GM19239 (cell line): ENCODE measurements at places on chromosomes 12 and 14.
A peak's percentile ranks its signal among the peaks of the same experiment; 100 is the strongest.

GRCh38 chr12:82383930-82384552 is 25.7 kb downstream of the METTL25 start:
- no peak for DNase-seq

DNA sequence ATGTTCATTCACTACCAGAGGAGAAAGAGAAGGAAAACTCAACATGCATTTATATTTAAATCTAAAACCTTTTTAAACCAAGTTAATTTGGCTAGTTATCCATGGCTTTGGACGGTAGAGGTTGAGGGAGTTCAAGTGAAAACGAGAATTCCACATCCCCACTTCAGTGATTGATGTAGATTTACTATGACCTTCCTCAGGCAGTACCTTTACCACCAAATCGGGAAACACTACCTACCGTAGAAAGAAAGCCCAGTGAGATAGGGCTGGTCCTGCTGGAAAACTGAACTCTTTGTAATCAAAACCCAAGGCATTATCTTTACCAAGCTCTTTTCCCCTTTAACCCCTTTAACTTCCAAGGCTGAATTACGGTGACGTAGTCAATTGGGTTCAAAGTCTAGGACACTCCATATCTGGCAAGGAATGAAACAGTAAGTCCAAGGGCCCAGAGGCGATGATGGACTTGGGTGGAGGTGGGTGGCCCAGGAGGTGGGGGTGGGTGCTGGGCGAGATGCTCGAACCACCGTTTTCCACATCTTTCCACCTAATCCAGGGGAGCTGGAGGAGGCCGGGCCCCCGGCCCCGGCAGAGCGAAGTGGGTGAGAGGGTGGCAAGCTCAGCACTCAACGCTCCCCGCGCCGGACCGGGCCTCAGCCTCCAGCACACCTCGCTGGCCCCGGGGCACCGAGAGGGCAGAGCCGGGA is 618 bp downstream of the SEC23A start:
- DNase-seq: no peak

- DNase-seq: no peak
Observed at GRCh38 chr12:113059071-113059595, 2.6 kb downstream of the DTX1 start.

DNA sequence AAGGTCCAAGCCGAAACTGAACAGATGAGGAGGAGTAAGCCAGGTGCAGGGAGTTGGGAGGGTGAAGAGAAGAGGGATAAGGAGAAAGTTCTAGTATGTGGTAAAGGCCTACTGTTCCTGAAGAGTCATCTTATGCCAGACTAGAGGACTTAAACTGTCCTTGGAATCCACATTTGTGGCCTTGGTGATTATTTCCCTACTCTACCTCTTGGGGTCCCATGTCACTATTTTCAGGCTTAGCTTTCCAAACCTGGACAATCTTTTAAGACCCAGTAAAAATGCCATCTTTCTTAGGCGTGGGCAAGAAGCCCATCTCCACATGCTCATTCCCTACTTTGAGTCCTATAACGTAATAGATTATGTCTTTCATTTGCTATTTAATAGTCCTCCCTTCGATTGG is 40.1 kb upstream of the CRY1 start:
- no peak for DNase-seq

DNA sequence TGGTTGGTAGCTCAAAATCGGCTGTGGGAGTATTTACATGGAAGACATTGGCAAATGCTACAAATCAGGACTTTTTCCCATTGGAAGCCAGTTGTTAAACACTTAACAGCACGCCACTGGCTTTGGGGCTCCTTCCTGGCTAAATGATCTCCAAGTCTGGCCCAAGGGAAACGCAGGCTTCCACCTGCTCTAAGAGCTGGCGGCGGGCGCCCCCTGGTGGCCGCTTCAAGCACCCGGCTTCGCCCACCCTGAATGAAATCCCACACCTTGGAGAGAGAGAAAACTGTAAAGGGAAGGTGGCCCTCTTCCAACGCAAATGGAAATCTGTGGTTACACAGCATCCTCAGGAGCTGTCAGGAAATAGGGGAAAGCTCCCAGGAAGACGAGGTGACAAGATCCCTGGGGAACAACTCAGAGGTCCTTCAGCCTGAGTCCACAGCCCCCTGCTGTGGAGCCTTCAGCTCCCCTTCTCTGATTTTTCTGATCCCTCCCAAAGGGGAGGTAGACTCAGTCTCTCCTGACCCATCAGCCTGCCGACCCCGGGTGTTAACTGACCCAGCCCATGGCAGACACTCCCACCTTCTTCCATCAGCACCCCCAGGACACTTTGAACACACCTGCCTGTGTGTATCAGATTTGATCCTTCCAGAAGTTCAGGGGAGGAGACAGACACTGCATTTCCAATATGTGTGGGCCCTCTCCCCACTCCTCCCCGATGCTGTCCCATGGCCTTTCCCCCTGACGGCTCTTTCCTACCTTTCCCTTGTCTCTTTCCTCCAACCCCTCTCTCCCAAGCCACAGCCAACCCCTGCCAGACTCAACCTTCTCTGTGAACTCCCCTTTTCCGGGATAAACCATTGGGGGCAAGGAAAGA is 15.4 kb downstream of the SELPLG start:
- DNase-seq: peak; percentile 71

GRCh38 chr12:29996993-29997392 is 213.3 kb upstream of the TMTC1 start:
- no peak for DNase-seq

GRCh38 chr14:56760164-56760914 is 49.9 kb downstream of the OTX2 start:
- DNase-seq: no peak
